ENCODE measurements at places on chromosomes 1 and 21. TPM values are rescaled to one million over a fixed set of nuclear protein-coding genes. Genes with fewer than 3 reads are reported as not detected.

Gene IFI44L
- 2.7 TPM for total RNA-seq

Gene PSRC1
- 0.24 TPM for total RNA-seq

Gene KIF17
- not detected for total RNA-seq

Gene GFI1
- total RNA-seq, result 115 TPM

Gene INAVA
- total RNA-seq, result 0.13 TPM

- no peak for DNase-seq
Observed at GRCh38 chr1:26412180-26412840, 1.7 kb downstream of the LIN28A start.

- DNase-seq, result no peak
Observed at GRCh38 chr1:92820551-92820950, 11.3 kb upstream of the RPL5 start.

- no peak for DNase-seq
Observed at GRCh38 chr1:94648225-94649007, 106.9 kb upstream of the F3 start.

- no peak for DNase-seq
Observed at GRCh38 chr1:109263234-109263596, 13.9 kb downstream of the CELSR2 start.

DNA sequence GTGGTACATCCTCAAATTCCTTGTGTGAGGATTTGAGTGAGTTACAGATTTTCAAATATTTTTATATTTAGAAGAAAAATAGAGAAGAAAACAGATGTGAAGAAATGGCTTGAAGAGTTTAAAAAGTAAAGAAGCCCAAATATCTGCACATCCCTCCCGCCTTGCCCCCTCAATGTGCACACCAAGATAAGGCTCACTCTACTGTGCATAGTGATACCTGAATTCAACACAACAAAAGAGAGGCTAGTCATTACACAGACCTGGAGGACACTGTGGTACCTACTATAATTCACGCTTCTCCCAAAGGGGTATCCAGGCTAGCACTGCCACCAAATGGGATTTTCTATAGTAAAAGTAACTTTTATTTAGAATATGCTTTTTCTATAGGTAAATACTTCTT is 44.0 kb upstream of the SYT2 start:
- no peak for DNase-seq

- no peak for DNase-seq
Observed at GRCh38 chr1:6586404-6586816, 6.6 kb downstream of the ZBTB48 start.

GRCh38 chr1:206930210-206930798 is 8.6 kb upstream of the FCMR start:
- no peak for DNase-seq

GRCh38 chr1:209102120-209102519 is 481.4 kb upstream of the CAMK1G start:
- DNase-seq, result no peak
